ENCODE measurements at places on chromosomes 5 and 9.

GRCh38 chr9:117135501-117136098, 279.3 kb downstream of the ASTN2 start:
- no peak for DNase-seq

DNA sequence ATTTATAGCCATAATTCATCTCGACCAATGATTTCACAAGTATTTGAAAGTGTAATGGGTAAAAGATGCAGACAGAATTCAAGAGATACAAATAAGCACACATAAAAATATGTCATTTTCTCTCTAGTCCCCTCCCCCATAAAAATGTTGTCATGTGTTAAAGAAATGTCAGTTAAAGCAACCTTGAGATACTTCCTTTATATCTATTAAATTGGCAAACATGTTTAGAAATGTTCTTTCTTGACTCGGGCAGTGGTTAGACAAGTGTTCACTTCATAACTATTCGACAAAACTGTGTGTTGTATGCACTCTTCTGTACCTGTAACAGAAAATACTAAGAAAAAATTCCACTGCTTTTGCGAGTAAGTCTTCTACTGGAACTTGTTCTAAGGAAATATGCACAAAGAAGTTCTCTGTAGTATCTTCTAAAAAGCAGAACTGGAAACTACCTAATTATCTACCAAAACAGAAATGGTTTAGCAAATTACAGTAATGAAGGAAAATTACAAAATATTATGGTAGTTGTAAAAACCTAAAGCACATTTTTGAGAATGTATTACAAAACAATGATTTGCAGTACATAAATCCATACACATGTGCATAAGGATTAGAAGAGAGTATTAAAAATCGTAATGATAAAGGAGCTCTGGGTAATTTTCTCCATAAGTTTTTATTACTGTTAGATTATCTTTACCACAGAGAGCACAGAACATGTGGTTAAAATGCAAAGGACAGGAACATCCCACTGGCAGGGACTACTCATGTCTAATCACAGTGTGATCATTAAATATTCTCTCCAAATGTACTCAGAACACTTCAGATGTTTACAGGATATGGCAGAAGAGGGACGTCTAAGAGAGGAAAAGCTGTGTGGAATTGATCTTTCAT, 35.9 kb downstream of the FBXW2 start:
- DNase-seq = no peak

- DNase-seq = no peak
Observed at GRCh38 chr5:109816732-109817131, 127.0 kb downstream of the MAN2A1 start.

DNA sequence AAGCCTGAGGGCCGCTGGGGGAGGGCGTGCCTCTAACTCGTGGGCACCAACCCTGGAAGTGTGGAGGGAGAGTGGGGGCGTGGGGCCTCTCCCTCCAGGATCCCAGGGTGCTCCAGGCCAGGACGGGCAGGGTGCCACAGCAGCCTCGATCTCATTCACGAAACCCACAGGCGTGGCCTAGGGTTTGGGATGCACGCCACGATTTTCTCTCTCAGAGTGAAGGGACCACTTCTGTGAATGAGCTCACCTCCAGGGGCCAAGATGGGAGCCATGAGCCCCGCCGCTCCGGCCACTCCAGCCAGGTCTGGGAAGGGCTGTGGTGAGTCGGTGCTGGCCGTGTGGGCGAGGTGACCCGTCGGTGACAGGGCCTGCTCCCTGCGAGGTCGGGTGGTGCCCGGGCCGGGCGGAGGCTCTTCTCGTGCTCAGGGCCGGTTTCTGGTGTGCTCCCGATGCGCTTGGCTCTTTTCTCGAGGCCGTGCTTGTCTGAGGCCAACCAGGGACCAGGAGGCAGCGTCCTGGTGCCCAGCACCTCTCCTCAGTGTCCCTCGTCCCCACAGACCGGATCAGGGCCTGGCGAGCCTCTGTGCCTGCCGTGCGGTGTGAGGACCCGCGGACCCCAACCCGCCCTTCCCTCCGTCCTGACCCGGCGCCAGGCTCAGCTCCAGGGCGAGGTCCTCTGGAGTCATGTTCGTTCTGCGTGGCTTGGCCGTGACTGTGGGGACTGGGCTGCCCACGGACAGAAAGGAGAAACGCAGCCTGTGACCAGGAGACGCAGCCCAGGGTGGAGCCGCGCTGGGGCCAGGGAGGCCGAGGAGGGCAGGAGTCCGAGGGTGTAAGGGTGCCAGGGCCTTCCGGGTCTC, 31.0 kb downstream of the TPPP start:
- no peak for DNase-seq

DNA sequence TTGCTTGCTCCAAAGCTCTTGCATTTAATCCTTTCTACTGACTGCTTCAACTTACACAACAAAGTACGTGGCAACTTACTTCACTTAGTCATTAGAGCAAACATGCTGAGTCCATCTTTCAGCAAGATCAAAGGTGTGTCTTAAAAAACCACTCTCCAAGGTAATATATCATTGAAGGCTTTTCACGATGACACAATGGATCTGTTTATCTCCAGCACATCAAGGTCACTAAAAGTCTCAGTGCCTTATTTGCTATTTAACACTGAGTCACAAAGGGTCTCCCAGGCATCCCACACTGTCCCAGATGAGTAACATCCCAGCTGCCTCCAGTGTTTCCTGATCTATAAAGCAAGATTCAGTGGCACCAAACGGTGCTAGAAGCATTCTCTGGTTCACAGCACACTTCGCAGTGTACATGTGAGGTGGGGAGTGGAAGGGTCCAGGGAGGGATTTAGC, 3.7 kb upstream of the CLK4 start:
- DNase-seq = no peak

DNA sequence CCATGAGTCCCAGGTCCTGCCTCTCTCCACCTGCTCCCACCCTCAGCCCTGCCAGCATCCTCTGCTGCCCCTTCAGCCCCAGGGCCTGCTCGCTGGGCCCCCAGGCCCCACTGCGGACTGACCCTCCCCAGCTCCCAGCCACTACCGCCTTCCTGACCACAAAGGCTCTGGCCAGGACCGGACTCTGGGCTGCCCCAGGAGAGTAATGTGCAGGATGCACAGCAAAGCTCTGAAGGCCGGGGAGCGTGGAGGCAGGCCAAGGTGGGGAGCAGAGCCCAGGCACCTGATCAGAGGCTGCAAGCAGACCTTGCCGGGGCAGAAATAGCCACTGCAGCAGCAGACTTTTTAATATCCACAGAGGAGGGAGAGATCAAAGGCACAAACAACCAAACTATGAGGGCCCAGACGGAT, 27.9 kb downstream of the IPPK start:
- no peak for DNase-seq

GRCh38 chr5:36017004-36017403, 25.8 kb upstream of the UGT3A1 start:
- DNase-seq = no peak

DNA sequence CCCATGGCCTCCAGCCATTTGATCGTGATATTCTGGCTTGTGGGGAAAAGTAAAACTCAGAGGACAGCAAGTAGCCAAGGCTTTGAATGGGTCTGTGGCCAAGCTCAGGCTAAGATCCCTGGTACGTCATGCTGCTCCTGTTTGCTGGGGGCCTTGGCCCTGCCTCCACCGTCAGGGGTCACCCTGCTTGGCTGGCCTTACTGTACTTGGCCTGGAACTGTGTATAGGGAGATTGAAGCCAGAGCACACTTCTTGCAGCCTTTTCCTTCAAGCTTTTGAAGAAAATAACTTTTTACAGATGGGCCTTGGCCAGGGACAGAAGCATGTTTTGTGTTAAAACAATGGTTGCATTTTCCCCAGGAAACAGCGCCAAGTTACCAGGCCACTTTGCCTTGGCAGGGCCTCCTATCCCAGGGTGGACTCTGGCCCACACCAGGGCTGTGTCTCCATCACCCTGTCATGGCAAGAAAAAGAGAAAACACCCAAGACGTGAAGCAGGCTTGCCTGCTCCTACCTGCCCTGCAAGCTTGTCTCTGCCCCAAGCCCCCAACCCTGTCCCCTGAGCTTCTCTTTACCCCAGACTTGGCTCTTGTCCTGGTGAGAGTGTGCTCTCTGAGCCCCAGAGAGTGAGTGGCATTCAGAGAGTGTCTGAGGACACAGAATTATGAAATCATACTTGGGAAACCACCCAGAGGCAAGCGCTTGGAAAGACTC, 286.9 kb downstream of the GADD45G start:
- DNase-seq = no peak

- no peak for DNase-seq
Observed at GRCh38 chr5:55973296-55973695, 21.5 kb downstream of the IL6ST start.

- peak; percentile 13 for DNase-seq
Observed at GRCh38 chr5:146213210-146213826, 9.9 kb downstream of the RBM27 start.

DNA sequence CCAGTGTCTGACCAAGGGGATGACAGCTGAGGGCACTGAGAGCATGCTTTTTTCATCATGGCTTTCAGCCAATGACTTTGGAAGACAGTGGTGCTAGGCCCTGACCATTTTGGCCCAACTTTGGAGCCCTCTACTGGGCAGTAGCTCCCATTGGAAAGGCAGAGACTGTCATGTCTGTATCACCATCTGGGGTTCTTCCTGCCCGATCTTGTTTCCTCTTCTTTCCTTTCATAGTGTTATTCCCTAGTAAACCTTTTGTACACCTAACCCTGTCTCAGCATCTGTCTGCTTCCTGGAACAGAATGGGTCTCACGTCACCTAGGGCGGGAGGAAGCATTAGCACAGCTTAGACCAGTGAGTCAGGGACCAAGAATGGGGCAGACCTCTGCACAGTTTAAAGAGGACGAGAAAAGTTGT, 97.4 kb upstream of the MAST4 start:
- DNase-seq = no peak

DNA sequence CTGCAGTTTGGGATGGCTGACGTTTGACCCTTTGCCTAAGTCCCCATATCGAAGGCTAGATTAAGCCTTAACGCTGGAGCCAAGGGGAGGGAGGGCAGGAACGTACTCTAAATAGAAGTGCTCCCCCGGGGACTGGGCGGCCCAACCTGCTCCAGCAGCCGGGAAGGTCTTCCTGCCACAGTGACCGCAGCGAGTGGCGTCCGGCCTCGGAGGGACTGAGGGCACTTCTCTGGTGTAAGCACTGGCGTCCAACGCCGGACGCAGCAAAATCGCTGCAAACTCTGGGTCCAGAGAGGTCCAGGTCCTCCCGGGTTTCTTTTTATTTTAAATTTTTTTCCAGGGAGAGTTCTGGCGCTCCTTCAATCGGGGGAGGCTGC, 505 bp upstream of the ACER2 start:
- DNase-seq = no peak

- DNase-seq = no peak
Observed at GRCh38 chr5:111197523-111197922, 26.7 kb upstream of the CAMK4 start.

DNA sequence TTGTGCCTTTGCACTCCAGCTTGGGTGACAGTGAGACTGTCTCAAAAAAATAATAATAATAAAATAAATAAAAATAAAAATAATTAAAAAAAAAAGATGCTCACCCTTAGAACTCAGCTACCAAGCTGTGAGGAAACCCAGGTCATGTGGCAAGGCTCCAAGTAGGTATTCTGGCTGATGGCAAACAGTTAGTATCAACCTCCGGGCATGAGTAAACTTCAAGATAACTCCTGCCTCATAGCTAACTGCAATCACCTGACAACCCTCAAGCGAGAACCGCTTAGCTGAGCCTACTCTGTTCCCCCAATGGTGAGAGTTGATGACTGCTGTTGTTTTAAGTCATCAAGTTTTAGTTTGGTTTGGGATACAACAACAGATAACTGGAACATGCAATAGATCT, 6.1 kb upstream of the SLC44A1 start:
- DNase-seq = no peak

GRCh38 chr5:112149727-112150126, 269.4 kb downstream of the EPB41L4A start:
- no peak for DNase-seq

GRCh38 chr5:17129093-17129849, 88.2 kb upstream of the BASP1 start:
- no peak for DNase-seq
